Left ventricle myocardium inferior (tissue), 1 donor: ENCODE measurements at places on chromosomes 4 and X. TPM values are rescaled to one million over a fixed set of nuclear protein-coding genes. Genes with fewer than 3 reads are reported as not detected.
A peak's percentile ranks its signal among the peaks of the same experiment; 100 is the strongest.

- DNase-seq, result peak; percentile 85
These were observed 19.7 kb upstream of the SPON2 start for GRCh38 chr4:1192091-1192492.

DNA sequence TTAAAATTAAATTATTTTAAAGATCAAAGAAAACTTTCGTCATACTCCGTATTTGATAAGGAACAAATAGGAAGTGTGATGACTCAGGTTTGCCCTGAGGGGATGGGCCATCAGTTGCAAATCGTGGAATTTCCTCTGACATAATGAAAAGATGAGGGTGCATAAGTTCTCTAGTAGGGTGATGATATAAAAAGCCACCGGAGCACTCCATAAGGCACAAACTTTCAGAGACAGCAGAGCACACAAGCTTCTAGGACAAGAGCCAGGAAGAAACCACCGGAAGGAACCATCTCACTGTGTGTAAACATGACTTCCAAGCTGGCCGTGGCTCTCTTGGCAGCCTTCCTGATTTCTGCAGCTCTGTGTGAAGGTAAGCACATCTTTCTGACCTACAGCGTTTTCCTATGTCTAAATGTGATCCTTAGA, at the start of gene CXCL8:
TSS of gene CXCL8 (plus strand) at position 217 of the 426 bp plus-strand sequence. CDS start at position 307, 90 bp downstream.
- peak; percentile 60 for DNase-seq

The MAGEC3 gene
- total RNA-seq, result not detected

DNA sequence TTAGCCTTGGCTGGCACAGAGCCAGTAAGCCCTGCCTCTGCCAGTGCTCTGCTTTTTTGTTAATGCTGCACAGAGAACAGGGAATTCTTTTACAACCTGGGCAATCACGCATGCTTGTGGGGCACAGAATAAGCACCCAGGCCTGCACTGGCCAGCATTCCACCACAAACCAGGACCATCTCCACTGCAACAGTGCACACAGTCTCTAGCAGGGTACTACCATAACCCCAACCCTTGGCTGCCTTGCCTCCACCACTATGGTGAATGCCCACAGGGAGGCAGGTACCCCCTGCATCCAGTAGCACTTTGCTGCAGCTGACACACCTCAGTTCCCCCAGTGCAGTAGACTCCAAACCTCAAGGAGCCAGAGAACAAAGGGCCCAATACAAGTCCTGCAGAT, 19.2 kb upstream of the FAAH2 start:
- DNase-seq, result no peak

- no peak for DNase-seq
These were observed 1443.0 kb downstream of the PCDH7 start for GRCh38 chr4:32163125-32163524.

DNA sequence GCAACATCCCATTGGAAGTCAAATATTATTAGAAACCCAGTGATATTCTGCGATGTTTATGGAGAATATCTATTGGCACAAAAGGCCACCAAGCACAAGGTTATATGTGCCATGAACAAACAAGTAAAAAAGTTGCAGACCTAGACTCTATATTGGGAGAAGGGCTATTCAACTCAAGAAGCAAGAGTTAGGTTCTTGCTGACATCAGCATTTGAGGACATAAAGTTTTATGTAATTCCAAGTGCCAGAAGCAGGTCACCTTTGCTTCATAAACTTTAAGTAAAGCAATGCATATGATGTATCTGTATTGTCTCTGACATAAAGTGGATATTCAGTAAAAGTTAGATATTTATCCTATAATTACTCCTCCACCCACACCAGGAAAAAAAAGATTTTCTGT, 71.1 kb downstream of the MAGEB10 start:
- DNase-seq, result no peak

DNA sequence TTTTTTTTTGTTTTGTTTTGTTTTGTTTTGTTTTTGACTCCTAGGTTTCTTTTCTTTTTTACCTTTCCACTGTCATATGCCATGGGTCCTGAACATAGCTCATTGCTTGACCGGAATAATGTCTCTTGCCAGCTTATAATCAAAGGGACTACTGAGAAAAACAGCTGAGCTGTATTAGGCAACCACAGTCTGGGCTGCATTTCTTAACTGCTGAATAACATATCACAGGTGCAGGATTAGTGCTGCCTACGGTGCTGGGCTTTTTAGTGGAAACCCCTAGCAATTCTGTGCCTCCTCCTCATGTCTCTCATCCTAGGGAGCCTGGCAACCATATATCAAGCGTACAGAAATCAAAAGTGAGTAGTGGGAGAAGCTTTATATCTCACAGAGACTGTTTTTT, 333.5 kb downstream of the BMPR1B start:
- DNase-seq, result no peak

GRCh38 chrX:3711331-3711917, 2.0 kb downstream of the PRKX start:
- peak; percentile 20 for DNase-seq

The MAOA gene
- 113 TPM for total RNA-seq

GRCh38 chr4:180808862-180809261, 1434.3 kb upstream of the TENM3 start:
- no peak for DNase-seq
